Iris pigment epithelial cell (primary cell): ENCODE measurements at places on chromosomes 13 and 19.

- peak; percentile 89 for DNase-seq
These were observed at the start of gene KLF2 for GRCh38 chr19:16324384-16325160. Gene KLF2, plus strand, starts transcription at chr19:16324826. Its CDS starts 98 bp downstream, at chr19:16324924.

GRCh38 chr19:55146078-55146704 lies 2.8 kb downstream of the TNNT1 start:
- DNase-seq = no peak

- peak; percentile 73 for DNase-seq
These were observed 6.7 kb upstream of the JUND start for GRCh38 chr19:18287836-18288772.

DNA sequence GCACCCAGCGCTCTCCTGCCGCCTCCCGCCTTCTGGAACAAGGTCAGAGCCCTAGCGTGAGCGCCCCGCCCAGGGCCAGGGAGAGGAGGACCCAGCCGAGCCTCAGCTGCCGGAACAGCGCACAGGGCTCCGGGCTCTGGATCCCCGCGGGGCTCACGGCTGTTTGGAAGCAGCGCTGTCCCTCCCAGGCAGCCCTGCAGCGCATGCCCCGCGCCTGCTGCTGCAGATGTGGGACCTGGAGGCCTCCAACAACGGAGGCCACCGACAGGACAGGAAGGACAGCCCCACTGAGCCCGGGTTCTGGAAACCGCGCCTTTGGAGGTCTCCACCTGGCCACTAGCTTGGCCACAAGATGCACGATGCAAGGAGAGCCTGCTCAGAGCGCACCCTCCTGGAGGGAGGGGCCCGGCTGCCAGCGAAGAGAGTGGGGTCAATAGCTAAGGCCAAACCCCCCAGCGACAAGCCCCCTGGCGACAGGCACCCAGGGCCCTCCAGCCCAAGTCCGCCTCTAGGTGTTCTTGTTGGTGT lies 12.6 kb downstream of the ZSCAN18 start:
- no peak for DNase-seq

GRCh38 chr19:52022193-52022592 lies 6.0 kb downstream of the ZNF614 start:
- DNase-seq = no peak

GRCh38 chr13:24625870-24626849 lies 54.0 kb upstream of the ATP12A start:
- no peak for DNase-seq

- DNase-seq = no peak
These were observed 66.4 kb downstream of the ZNF730 start for GRCh38 chr19:23183251-23183650.

DNA sequence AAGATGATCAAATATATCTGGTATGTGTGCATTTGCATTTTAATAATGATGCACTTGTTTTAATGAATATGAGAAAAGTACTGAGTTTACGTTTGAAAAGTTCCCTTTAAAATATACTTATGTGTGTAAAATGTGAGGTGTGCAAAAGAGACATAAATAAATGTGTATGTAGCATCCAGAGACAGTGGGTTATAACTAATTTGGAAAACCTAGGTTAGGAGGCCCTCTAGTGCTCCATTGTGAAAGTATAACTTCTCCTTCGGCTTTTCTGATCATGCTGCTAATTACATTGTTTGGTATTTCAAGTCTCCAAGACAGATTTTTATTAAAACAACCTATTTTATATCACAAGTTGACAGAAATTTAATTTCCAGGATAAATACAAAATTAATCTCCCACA lies 30.1 kb downstream of the SCEL start:
- peak; percentile 52 for DNase-seq

DNA sequence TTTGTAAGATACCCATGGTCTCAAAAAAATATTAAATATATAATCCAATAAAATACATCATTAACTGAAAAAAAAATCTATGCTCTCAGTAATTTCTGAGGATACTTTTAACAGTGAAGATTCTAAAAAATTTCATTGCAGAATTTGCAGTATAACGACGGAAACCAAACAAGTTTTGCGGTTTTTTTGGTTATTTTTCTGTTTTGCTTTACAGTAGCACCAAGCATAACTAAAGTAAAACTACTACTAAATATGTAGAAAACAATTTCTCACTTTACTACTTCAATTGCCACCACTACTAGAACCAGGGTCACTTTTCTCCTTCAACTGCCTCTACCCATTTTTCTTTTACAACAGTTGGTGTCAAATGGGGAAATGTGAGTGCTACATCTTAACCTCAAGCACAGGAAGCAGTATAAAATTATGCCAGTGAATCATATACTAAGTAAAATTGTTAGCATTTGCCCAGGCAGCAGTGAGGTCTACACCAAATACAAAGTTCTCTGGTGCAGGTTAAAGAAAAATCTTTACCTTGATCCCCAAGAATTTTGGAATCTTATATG lies 24.1 kb downstream of the MICU2 start:
- no peak for DNase-seq

DNA sequence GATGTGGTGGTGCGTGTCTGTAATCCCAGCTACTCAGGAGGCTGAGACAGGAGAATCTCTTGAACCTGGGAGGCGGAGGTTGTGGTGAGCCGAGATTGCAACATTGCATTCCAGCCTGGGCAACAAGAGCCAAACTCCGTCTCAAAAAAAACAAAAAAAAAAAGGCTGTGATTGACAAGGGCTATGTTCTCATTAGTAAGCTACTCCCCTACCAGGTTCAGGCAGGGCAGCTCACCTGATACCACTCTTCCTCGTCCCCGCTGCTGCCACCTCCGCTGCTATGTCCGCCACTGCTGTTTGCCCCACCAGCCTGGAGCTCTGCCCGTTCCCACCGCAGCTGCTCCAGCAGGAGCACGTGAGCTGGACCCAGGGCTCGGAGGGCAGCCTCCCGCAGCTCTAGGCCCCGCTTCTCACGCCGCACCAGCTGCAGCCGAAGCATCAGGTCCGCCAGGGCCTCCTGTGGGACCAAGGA lies 9.4 kb downstream of the USHBP1 start:
- DNase-seq = peak; percentile 59

DNA sequence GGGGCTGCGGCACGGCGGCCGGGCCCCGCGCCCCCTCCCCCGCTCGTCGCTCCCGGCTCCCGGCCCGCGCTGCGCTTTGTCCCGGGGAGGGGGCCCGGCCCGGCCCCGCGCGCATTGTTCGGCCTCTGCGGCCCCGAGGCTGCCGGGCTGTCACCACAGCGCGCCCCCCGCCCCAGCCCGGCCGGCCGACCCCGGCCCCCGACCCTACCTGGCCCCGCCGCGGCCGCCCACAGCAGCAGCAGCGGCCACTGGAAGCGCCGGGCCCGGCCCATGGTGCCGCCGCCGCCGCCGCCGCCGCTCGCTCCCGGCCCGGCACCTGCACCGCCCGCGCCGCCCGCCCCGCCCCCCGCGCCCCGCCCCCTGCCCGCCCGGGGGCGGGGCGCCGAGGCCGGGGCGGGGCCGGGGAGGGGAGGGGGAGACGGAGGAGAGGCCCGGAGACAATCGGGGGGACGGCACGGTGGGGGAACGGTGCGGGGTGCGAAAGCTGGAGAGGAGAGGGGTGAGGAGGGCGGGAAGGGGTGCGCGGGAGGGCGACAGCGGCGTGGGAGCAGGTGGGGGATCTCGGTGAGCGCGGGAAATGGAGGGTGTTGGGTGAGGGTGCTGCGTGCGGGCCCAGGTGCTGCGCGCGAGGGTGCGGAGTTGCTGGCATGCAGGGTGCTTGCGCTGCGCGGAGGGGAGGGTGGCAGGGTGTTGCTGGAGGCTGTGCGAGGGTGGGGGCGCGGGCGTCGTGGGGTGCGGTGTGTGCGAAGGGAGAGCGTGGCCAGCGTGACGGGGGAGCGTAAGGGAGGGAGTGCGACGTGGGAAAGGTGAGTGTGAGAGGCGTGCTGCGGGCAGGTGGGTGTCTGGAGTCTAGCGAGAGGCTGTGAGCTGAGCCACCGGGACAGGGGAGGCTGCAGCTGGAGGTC lies at the start of gene CADM4:
TSS of gene CADM4 (minus strand) at position 332 of the 905 bp plus-strand sequence. CDS start at position 272, 60 bp downstream.
- no peak for DNase-seq

- peak; percentile 21 for DNase-seq
These were observed 53.2 kb upstream of the EEF1AKMT1 start for GRCh38 chr13:20826843-20827560.

DNA sequence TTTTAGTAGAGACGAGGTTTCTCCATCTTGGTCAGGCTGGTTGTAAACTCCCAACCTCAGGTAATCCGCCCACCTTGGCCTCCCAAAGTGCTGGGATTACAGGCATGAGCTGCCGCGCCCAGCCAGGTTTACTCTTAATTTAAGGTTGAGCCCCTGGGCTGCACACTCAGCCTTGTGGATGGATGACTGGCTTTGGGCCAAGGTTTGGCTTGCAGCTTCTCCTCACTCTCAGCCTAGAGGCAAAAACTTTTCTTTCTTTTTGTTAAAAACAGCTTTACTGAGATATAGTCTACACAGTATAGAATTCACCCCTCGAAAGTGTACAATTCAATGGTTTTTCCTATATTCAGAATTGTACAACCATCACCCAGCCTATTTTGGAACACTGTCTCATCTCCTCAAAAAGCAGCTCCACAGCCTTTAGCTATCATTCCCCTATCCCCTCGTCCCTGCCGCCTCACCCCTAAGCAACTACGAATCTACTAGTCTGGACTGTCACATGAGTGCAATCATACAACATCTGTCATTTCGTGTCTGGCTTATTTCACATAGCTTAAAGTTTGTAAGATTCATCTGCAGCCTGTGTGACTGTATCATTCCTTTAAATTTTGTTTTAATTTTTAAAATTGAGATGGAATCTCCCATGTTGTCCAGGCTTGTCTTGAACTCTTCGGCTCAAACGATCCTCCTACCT lies 14.5 kb upstream of the TSPAN16 start:
- DNase-seq = no peak

DNA sequence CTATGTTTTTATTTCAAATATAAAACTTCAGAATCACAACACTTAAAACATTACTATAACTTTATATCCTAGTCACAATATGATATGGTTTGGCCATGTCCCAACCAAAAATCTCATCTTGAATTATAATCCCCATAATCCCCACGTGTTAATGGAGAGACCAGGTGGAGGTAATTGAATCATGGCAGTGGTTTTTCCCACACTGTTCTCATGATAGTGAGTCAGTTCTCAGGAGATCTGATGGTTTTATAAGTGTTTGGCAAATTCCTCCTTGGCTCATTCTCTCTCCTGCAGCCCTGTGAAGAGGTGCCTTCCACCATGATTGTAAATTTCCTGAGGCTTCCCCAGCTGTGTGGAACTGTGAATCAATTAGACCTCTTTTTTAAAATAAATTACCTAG lies 307.6 kb downstream of the SPRY2 start:
- DNase-seq = no peak

DNA sequence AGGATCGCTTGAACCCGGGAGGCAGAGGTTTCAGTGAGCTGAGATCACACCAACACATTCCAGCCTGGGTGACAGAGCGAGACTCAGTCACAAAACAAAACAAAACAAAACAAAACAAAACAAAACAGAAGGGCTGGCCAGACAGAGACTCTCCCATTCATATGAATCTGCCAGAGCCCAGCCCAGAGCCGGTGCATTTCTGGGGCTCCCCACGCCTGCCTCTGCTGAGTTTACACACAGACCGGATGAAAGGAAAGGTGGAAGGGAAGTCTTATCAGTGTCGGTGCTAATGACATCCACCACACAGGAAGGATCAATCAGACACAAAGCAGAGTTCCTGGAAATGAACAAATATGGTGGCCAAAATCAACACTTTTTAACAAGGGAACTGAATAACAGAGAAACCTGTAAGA lies 6.8 kb downstream of the TRAPPC6A start:
- DNase-seq = no peak

GRCh38 chr13:32233062-32233461 lies 82.1 kb downstream of the ZAR1L start:
- no peak for DNase-seq

GRCh38 chr19:17074634-17075034 lies 618 bp downstream of the HAUS8 start:
- no peak for DNase-seq

DNA sequence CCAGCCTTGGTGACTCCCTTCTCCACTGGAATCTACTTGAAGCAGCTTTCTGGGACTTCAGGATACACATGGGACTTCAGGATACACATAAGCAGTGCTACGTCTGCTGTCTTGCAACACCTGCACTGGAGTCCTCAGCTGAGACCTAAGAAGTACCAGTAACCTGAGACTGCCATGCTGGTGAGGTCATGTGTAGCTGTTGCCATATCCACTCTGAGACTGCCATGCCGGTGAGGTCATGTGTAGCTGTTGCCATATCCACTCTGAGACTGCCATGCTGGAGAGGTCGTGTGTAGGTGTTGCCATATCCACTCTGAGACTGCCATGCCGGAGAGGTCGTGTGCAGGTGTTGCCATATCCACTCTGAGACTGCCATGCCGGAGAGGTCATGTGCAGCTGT lies 937.9 kb downstream of the EFNB2 start:
- peak; percentile 16 for DNase-seq

DNA sequence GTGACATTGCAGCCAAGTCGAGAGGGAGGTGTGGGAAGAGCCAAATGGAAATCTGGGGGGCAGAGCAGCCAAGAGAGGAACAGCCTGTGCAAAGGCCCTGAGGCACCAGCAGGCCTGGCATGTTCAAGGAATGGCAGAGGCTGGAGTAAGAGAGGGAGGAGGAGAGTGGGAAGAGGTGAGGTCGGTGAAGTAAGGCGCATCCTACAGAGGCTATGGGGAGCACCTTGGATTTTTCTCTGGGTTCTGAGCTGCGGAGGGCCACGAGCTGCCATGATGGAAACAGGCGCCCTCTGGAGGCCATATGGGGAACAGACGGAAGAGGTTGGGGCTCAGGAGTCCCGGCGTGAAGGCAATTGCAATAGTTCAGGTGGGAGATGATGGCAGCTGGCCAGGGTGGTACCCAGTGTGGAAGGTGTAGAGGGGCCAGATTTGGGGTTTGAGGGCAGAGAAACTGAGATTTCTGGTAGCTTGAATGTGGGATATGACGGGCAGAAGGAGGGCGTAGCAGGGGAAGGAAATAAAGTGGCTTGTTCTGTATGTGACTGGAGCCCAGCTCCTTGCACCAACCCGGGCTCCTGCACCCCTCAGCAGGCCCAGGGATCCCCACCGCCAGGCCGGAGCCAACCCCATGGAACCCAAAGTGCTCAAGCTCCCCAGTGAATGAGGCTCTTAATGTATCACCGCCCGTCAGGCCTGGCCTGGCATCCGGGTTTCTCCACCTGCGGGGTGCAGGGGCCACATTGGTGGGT lies 20.5 kb upstream of the STRN4 start:
- peak; percentile 34 for DNase-seq

DNA sequence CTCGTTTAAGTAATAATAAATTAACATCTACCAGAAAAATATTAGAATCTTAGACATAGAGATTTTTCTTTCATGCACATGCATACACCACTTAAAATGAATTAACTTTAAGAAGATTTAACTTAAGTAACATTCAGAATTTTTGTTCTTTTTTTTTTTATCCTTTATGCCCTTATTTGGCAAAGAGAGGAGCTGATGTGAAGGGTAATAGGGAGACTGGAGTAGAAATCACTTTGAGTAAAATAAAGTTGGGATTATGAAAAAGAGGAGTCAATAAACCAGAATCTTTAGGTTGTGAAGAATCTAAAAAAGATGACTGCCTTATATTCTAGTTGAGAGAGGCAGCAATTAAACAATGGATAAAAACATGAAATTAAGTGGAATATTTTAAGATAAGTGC lies 18.8 kb upstream of the MIR17HG start:
- DNase-seq = no peak
